Epithelial cell of prostate (primary cell): ENCODE measurements at places on chromosomes 6 and 20.

- peak; percentile 8 for DNase-seq
Measured at GRCh38 chr20:32155017-32155981, 45.8 kb downstream of the TM9SF4 start.

DNA sequence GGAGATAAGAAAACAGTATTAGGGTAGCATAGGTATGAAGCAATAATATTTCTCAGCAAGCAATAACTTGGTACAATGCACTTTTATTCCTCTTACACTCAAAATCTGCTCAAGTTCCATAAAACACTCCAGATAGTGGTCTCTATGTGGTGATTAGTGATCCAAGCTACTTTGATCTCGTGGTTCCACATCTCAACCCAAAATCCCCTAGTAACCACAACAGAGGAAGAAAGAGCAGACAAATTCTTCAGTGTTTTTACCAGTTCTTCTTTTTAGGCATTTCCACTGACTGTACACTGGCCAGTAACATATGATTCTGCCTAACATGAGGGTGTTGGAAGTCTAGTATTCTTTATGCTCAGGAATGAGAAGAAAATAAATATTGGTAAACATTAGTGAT is 309.0 kb upstream of the PTCHD4 start:
- DNase-seq, result no peak

- DNase-seq, result peak; percentile 48
Measured at GRCh38 chr6:38776515-38776914, 61.4 kb downstream of the DNAH8 start.

DNA sequence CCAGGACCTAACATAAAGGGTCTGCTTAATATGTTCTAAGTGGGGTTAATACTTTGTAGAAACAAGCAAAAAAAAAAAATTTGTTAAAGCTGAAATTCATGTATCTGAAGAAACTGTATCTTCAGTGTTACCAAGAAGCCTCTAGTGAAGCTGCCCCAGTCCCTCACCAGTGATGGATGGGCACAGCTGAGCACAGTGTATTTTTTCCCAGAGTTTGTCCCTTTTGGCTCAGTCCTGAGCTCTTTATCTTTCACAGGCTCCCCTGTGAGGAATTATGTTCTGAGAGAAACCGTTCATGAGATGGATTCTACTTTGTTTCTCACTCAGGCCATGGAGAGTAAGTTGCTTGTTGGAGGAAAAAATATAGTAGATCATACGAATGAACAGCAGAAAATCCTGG is 38.4 kb downstream of the KIF3B start:
- no peak for DNase-seq

DNA sequence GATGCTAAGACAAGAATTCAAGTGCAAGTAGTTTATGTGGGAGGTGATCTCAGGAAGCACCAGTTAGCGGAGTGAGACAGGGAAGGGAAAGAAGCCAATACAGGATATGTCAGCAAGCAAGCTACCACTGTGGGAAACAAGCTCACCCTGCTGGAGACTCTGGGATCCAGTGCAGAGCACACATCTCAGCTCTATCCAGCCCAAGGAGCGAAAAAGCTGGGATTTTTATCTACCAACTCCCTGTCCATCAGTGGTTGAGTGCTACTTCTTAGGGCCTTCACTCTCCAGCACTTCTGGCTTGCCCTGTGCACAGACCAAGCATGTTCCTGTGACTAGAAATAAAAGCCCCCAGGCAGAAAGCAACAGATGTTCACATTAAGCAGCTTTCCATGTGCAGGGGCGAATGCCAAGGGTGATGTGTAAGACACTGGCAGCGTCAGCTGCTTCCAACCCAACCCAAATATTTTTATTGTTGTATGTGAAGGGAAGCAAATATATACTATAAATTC is 10.8 kb upstream of the RNF24 start:
- DNase-seq, result no peak

- no peak for DNase-seq
Measured at GRCh38 chr6:157381631-157382621, 936 bp downstream of the ZDHHC14 start.

- DNase-seq, result no peak
Measured at GRCh38 chr6:160028487-160029275, 59.8 kb downstream of the IGF2R start.

GRCh38 chr20:53949319-53949839 is 121.0 kb downstream of the BCAS1 start:
- peak; percentile 80 for DNase-seq

DNA sequence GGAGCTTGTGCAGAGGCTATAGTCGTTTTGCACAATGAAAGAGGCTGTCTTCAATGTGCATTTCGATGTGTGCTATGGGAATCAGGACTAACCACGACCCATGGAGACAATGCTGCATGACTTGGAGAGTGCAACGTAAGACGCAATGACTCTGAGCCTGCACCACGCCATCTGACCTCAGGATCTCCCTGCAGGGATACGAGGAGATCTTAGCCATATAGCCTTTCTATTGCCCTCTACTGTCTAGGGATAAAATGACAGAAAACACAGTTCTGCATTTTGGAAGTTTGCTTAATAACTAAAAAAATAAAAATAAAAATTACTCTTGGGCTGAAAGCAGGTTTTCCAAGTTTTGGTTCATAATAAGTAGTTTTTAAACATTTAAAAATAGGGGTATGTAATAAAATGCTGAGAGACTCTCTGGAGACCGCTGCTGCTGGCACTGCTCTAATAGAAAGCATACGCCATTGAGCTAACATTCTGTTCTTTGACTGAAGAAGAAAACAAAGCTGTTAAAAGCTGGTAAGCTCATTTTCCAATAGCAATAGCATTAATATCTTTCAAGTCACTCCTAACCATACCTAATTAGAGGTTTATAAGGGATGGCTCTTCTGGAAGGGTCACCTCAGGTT is 87.2 kb downstream of the PDE7B start:
- DNase-seq, result no peak

- DNase-seq, result no peak
Measured at GRCh38 chr6:140909625-140910024, 1223.1 kb upstream of the GJE1 start.

GRCh38 chr20:50325651-50326050 is 135.0 kb downstream of the CEBPB start:
- DNase-seq, result no peak

- DNase-seq, result no peak
Measured at GRCh38 chr6:42419490-42420280, 32.0 kb downstream of the TRERF1 start.
